Activated CD8-positive, alpha-beta memory T cell treated with anti-CD3 and anti-CD28 coated beads for 24 hours (primary cell): ENCODE measurements at places on chromosomes 6 and 20.

DNA sequence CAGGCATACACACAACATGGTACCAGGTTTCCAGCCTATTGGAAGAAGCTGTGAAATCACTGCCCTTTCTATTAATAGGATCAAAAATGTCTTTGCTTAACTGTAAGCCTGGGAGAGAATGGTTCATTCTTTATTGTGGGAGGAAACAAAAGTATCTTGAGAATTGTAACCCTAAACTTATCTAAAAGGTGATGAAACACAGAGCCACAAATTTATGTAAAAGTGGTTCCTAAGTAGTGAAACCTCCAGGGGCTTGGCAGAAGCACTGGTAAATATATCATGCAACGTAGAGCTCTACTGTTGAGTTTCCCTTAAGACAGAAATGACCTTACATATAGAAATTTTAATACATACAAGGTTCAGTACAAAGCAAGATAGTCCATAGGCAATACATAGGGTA lies 17.2 kb upstream of the NOX3 start:
- DNase-seq, result no peak

DNA sequence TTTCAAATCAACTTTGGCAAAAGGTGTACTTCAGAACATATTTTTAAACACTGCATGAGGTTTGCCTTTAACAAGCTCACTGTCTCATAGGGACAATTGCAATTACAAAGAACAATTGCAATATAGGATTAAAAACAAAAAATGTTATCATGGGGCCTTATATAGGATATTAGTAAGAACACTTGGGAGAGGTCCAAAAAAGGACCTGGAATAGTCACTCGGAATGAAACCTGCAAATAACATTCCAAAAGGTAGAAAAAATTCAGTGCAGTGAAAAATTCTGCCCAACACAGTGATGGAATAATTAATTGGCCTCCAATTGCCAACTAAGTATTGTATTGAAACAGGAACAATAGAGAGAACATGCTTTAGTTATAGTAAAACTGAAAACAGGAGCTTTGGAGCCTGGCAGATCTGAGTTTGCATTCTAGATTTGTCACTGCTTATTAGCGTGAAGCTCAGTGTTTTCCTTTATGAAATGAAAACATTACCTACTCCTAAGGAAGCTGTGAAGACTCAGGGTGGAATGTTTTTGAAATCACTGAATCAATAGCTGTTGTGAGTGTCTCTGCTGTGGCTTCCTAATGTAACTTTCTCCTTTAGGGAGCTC lies 172.6 kb upstream of the BMP5 start:
- DNase-seq, result no peak

GRCh38 chr6:116444575-116444974 lies 16.6 kb upstream of the CALHM6 start:
- no peak for DNase-seq

DNA sequence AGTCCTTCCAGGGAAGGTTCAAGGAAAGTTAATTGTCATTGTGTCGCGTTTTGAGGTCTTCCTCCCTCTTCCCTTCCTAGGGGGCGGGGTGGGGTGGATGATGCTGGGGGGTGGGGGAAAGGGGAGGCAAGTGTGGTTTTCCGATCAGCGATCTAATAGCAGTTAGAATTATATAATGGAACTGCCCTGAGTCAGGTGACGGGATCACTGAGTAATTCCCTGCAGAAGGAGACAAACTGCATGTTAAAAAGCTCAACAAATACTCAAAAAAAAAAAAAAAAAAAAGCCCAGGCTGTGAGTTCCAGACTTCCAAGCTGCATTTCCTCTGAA lies 240.4 kb downstream of the PHACTR1 start:
- no peak for DNase-seq

DNA sequence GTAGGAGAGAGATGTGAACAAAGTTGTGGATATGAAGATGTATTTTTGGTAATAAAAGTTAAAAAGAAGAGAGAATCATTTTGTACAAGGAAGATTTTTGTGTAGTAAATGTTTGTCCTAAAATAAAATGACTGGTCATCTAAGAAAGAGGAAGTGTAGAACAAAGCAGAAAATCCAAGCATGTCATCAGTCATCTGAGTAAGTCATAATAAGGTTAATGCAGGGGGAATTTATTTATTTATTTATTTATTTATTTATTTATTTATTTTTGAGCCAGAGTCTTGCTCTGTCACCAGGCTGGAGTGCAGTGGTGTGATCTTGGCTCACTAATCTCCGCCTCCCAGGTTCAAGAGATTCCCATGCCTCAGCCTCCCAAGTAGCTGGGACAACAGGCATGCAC lies 15.7 kb upstream of the CGA start:
- no peak for DNase-seq

- no peak for DNase-seq
These were observed 26.8 kb downstream of the ZBTB9 start for GRCh38 chr6:33481192-33481591.

DNA sequence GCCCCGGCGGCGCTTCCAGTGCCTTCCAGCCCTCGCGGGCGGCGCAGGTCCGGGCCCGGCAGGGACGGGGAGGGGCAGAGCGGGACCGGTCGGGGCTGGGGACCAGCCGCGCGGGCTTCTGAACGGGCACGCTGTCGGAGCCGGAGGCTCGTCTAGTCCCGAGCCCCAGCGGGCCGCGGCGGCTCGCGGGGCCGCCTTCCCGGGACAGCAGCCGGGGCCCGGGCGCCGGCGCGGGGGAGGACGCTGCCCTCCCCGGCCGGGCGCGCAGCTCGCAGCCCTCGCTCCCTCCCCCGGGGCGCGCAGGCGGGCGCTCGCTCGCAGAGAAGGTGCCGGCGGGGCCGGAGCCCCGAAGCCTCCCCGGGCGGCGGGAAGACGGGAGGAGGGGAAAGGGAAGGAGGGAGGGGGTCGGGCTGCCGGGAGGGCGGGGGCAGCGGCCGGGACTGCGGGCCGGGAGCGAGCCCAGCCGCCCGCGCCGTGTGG lies 696 bp upstream of the SIRPA start:
- peak; percentile 65 for DNase-seq

- peak; percentile 89 for DNase-seq
These were observed 55.0 kb downstream of the TRIM38 start for GRCh38 chr6:26017632-26017966.

GRCh38 chr6:42260396-42260888 lies 42.8 kb upstream of the MRPS10 start:
- no peak for DNase-seq

DNA sequence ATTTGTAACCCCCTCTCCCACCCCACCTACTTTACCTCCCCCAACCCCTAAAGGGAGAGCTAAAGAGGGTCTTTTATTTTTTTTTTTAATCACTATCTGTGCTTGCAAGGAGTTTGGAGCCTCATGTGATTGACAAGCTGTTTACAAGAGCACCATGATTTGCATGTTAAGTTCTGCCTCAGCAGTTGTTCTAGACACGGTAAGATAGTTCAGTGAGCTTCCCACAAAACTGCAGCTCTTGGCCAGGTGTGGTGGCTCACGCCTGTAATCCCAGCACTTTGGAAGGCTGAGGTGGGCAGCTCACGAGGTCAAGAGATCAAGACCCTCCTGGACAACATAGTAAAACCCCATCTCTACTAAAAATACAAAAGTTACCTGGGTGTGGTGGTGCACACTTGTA lies 5.0 kb upstream of the PXDC1 start:
- no peak for DNase-seq
